Activated T-cell treated with anti-CD3 and anti-CD28 coated beads for 48 hours (primary cell): ENCODE measurements at places on chromosomes 16 and 17.

- DNase-seq, result no peak
Measured at GRCh38 chr16:77967054-77967904, 55.1 kb upstream of the CLEC3A start.

- no peak for DNase-seq
Measured at GRCh38 chr16:66366433-66367299, at the start of gene CDH5. CDH5 (plus strand) TSS chr16:66366691; CDS start chr16:66379338, 12,647 bp downstream.

GRCh38 chr16:21150375-21151001, at the start of gene DNAH3:
DNAH3 (minus strand) TSS chr16:21150846; CDS start chr16:21150319, 527 bp downstream.
- DNase-seq, result no peak

DNA sequence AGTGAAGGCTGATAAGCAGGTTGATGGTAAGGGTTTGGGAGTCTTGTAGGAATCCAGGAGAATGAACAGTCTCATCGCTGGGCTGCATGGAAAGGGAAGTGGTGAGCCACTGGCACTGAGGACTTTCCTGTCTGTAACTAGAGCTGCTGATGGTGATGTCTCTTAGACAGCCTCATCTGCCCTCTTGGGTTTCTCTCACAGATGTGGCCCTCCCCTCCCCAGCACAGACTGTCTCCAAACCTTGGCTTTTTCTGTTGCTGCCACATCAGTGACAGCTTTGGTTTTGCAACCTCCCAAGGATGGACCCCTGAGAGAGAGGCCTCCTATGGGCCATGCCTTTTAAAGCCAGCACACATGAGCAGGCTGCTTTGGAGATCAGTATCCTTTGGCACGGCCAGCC, 16.9 kb downstream of the PLCG2 start:
- no peak for DNase-seq

DNA sequence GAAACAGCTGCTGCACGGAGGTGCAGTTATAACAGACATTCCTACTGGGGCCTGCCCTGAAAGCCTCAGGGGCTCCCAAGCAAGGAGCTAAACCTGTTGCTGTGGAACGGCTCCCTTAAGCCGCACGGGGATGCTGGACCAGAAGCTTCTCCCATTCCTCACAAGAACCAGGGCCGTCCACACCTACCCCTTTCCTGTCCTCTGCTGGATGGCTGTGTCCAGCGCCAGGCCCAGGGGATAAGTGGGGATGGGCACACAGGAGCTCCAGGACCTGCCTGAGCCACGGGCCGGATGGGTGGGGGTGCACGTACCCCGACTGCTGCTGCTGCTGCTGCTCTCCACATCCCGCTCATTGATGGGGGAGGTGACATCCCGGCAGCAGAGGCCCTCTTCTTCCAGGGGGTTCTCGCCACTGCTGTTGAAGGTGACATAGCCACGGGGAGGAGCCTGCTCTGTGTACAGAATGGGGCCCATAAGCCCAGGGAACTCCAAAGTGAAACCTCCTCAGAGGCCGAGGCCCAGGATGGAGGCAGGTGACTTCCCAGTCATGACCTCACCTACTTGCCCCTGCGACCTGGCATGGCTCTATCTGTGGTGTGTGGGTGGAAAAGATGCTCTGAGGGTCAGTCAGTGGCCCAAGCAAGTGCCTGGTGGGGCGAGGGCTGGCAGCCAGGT, 8.6 kb downstream of the NUDT16L1 start:
- DNase-seq, result no peak
